Fibroblast of skin of right quadriceps (primary cell): ENCODE measurements at places on chromosomes 3 and 15.

DNA sequence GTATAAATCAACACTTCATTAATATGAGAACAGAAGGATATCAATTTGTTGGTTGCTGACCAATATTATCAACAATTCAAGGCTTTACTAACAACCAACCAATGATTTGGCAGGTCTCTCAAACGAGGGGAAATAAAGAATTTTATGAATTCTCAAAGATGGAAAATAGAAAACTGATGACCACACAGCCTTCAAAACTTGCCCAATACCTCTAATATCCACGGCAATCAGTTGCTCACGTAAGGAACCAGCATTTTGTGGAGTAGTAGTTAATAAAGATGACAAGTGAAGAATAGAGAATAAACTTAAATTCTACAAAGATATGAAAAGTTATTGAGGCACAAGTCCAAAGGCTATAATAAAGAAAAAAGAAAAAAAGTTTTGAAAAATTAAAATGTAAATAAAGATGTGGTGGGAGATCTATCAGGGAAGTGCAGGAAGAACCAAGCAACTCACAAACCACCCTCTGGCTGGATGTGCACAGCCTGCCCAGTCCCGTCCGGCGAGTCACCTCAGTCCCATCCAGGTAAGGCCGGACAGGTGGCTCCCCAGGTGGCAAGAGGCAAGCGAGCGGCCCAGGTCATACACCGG, 808 bp downstream of the GK5 start:
- DNase-seq = no peak

DNA sequence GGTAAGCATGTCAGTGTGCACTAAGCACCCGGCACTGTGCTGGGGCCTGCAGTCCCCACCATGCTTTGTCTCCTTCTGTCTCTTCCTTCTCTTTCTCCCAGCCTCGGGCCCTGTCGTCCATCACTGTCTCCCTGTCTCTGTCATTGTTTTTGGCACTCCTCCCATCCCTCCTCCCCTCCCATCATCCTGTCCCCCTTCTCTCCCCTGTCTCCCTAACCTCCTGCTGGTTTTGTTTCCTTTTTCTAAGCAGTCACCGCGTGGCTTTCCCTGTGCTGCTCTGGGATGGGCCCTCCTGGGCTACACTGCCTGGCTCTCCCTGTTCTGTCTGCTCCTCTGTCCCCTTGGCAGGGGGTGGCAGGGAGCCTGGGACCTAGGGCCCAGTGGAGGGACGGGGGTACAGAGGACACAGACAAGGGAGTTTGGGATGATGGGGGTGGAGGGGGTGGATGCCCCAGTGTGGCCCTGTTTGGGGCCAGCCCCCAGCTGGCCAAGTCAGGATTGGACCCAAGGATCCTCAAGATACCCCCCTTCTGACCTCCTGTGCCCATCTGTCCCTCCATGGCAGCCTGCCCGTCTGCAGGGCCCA, 5.7 kb downstream of the CHST13 start:
- no peak for DNase-seq

DNA sequence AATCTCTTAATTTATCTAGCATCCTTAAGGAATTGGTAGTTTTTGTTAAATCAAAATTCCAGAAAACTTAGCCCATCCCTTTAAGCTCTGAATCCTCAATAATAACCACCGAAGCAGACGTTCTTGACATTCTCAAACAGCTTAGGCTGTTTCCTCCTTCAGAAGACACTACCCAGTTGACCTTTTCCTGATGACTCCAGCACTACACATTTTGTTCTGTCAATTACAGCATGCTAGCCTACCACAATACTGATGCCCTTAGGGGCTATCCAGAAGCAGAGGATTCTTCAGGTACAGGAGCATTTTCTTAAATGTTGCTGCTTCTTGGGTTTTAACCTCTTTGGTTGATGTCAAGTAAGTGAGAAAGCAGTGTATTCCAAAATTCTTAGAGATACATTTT, 33.4 kb downstream of the ETV5 start:
- no peak for DNase-seq

GRCh38 chr3:50205413-50206276, 574 bp downstream of the SLC38A3 start:
- no peak for DNase-seq

DNA sequence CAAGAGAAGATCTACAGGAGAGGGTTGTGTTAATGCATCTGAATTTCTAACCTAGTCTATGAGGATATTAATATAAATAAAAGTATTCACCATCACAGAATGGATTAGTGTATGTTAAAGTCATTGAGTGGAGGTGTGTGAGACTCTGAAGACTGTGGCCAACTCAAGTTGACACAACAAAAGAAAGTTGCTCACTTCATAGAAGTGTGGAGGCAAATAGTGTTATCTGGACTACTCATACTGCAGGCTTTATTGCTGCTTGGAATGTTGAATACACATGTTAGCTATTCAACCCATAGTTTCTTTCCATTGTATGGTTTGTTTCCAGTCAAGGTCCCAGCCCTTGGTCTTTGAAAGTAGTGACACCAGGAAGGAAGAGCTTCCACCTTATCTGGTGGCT, 38.0 kb upstream of the TPRG1 start:
- DNase-seq = no peak

DNA sequence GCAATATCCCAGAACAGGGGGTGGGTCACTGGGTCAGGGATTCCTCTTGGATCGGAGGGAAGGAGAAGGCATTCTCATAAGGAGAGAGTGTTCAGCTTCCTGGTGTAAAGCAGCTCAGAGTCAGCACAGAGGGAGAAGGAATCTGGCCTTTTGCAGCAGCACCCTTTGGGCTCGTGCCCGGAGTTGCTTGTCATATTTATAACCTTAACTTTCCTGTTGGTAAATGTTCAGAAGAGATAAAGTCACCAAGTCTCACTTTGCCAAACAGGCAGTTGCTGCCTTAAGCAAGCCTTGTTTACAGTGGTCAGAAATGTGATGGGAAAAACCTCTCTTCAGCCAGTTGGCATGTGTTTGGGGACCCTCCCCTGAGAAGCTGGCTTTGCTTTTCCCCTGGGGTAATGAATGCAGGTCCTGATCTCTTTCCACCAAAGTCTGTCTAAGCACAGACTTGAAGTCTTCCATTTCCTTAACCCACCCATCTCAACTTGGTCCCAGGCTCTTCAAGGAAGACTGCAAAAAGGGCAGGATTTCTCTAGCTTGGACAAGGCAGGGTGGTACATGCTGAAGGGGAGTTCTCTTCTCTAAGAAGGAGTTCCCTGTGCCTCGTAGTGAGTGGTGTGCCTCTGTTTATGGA, 206.9 kb upstream of the BHLHE40 start:
- DNase-seq = peak; percentile 34

- peak; percentile 41 for DNase-seq
Observed at GRCh38 chr3:145623349-145623748, 537.6 kb downstream of the PLOD2 start.

DNA sequence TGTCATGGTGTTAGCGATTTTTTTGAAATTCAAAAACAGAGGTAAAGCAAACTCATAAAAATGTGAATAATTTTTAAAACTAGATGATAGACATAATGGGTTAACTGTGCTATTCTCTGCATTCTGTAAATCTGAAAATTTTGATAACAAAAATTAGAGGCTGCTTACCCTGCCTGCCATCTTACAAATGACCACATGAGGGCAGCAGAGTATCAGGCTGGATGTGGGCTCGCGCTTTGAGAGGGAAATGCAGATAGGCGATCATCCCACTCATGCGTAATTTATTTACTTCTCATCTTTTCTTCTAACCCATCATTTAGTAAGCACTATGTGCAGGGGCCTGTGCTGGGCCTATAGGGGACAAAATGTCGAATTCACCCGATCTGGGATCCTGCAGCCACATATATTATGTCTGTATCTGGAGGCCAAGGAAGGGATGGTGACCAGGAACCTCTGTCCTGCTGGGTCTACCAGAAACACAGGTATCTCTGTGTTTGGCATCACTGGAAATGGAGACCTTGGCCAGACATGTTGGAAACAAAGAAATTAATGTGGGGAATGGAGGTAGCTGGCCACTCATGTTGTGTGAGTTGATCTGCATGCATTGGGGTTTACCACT, 7.8 kb upstream of the RAD18 start:
- peak; percentile 61 for DNase-seq

DNA sequence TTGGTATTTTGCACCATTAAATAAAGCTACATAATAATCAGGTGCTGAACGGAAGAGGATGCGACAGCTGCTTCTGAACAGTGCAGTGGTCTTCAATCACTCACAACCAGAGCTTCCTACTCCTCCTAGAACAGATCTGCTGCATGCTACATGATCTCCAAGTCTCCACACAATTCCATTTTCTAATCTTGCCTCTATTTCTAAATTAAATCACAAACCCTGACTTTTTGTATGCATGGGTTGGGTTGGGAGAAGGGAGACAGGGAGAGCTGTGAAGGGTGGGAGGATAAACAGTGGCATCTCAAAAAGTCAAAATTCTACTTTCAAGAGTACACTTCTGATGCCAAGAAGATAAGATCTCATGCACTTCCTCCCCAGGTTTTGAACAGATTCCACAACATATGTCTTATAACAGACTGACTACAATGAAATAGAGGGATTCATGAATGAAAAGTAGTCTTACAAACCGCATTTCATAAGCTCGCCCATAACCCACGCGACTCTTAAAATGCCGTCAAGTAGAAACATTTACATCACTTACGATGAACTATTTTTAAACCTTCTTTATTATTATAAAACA, 57.2 kb downstream of the CHSY1 start:
- no peak for DNase-seq

GRCh38 chr3:164155400-164155799, 922.9 kb downstream of the SI start:
- DNase-seq = no peak

DNA sequence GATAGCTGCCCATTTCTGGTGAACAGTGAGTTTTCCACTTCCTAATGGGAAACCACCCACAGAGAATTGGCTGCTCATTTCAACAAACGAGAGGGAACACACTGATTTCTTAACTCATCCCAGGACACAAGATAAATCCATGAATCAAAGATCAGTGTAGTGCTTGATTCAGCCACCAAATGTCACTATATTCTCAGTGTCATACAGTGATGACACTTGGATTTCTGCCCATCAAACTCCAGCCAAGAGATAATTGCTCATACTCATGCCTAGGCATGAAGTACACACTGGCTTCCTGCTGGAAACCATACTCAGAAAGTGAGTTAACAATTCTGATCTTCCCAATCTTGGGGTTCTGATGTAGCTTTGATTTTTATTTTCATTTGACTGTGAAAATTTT, 35.4 kb upstream of the GRM7 start:
- no peak for DNase-seq

DNA sequence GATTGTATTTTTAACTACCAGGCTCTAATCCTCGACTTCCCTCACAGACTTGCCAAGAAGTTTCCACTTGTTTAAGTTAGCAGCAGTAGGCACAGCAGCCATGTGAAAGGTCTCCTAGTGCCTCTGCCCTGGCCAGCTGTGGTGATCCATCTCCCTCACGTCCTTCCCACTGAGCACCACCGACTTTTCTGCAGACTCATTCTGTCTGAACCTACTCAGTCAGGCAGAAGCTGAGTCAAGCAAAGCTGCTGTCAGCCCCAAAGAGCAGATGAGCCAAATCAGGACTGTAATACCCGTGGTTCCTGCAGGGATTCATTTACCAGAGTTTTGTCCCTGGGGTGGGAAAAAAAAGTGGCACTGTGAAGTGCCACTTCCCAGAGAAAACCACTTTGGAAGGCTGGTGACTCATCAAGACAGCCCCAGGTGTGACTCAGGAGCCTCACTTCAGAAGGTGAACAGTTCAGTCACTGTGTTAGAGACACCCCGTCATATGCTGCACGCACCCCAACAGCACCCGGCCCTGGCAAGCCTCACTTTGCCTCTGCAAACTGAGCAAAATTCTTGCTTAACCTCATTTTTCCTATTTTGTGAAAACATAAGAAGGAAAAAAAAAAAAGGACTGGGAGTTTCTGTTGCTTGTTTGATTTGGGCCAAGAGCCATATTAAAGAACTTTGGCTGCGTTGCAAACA, 76.0 kb downstream of the WWTR1 start:
- peak; percentile 78 for DNase-seq

DNA sequence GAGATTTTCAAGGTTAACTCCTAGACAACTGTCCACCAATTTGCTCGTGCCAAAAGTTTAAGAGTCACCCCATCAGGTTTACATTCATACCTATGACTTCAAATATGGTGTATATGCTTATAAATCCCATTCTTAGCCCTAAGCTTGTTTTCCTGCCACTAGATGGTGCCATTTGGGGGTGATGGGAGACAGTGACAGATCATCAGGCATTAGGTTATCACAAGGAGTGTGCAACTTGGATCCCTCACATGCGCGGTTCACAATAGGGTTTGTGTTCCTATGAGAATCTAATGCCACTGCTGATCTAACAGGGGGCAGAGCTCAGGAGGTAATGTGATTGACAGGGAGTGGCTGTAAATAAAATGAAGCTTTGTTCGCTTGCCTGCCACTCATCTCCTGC, 182.7 kb downstream of the CNTN6 start:
- no peak for DNase-seq

- DNase-seq = no peak
Observed at GRCh38 chr3:32842987-32843386, 25.2 kb downstream of the TRIM71 start.

- DNase-seq = peak; percentile 23
Observed at GRCh38 chr15:71804695-71805470, 5.5 kb upstream of the NR2E3 start.

DNA sequence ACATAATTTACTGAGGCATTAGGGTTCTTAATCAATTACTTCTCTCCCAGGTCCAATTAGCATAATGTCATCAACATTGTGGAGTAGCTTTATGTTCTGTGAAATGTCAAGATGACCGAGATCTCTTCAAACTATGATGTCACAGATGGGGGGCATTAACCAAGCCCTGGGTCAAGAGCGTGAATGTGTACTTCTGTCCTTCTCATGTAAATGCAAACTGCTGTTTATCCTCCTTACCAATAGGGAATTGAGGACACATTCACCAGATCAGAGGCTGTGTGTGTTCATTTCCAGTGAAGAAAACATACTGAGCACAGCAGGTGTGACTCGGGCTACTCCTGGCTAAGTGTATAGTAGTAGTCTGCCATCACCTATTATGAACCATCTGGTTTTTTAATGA, 177.9 kb downstream of the MINAR1 start:
- no peak for DNase-seq

DNA sequence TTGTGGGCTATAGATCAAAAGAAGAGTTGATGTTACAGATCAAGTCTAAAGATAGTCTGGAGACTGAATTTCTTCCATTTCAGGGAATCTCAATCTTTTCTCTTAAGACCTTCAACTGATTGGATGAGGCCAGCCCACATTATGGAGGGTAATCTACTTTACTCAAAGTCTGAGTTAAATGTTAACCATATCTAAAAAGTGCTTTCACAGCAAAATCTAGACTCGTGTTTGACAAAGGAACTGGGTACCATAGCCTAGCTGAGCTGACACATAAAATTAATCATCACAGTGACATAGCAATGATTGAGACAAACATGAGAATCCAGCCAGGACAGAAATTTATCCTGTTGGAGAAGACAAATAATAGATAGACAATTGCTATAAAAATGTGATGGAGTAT, 407.9 kb upstream of the GRM7 start:
- DNase-seq = no peak

GRCh38 chr3:14795996-14796395, 22.8 kb upstream of the FGD5 start:
- no peak for DNase-seq
